ENCODE measurements at places on chromosomes 11 and 22. TPM values are rescaled to one million over a fixed set of nuclear protein-coding genes. Genes with fewer than 3 reads are reported as not detected.

DNA sequence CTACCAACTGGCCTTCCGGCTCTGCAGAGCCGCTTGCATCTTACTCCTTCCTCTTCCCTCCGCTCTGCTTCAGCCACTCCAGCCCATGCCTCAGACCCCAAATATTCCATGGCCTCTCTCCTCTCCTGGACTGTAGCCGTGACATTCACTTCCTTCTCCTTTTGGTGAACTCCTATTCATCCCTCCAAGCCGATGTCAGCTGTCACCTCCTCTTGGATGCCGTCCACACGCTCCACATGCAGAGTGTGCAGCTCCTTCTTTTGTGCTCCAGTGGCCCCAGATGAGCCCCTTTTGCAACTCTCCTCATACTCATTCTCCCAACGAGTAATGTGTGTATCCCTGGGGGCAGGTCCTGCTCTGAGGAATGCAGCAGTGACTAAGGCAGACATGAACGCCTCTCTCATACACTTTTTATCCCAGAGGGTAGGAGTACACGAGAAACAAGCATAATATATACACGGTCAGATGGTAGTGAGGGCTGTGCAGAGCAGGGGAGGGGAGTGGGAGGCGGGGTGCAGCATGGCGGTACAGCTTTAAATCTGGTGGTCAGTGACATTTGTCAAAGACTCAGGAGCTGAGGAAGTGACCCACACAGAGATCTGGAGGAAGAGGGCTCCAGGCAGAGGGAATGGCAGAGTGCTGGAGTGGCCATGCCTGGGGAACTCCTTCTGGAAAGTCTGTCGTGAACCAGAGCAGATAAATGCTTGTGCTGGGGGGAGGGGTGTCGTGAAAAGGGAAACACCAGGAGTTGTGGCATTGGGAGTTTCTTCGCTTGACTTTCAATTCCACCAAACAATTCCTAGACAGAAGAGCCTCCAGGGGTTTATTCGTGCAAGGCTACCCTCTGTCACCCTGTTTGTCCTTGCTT, 83.8 kb upstream of the ATXN10 start:
- peak; percentile 7 for DNase-seq
- no peak overlapping the region for H3K4me3 ChIP-seq
- peak overlapping the region; percentile 0 for H3K27ac ChIP-seq
- H3K27me3 ChIP-seq = peaks cover 5% of the 10 kb centered on the region
- peaks cover 4% of the 10 kb centered on the region for H3K36me3 ChIP-seq
- H3K4me1 ChIP-seq = peaks cover 6% of the 10 kb centered on the region

RAB39A gene
- total RNA-seq = 21.9 TPM

PRRG4 gene
- 0.10 TPM for total RNA-seq

GRCh38 chr22:46581538-46582244, 38.5 kb upstream of the GRAMD4 start:
- DNase-seq = no peak
- peaks cover 24% of the 10 kb centered on the region for H3K4me1 ChIP-seq
- H3K4me3 ChIP-seq = no peak overlapping the region
- H3K27me3 ChIP-seq = peaks cover 16% of the 10 kb centered on the region
- H3K36me3 ChIP-seq = no peaks in the 10 kb centered on the region
- no peak overlapping the region for H3K27ac ChIP-seq

CD3E gene
- not detected for total RNA-seq

DNA sequence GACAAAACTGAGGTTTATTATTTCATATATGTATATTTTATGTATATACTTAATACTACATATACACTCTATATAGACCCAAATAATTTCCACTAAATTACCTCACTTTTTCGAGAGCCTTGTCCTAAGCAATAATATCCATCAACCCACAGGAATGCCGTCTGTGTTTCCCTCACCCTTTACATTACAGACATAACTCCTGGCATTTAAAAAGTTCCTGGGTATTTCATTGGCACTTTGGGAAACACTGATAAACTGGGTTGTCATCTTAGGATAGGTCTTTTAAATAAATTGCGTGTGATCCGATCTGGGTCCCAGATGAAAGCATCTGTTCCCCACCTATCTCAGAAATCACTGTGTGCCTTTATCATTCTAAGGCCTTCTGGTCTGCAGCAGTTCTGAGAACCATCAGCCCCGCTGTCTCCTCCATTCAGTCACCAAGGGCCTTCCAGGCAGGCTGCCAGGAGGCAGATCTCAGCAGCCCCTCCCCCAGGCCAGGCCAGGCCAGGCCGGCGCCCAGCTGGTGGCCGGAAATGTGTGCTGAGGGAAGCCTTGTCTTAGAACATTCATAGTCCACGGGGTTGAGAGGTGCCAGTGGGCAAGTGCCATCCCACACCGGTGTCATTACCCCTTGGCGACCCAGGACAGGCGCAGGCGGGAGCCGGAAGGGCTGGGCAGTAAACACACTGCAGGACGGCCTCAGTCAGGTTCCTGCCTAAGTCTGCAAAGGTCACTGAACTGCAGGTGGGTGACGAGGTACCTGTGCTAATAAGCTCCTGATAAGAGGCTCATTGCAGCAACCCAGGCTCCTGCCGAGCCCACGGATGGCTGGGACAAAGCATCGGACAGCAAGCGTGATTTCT, 3.3 kb downstream of the FGF19 start:
- peak overlapping the region; percentile 94 for H3K27ac ChIP-seq
- DNase-seq = peak; percentile 85
- peaks cover 32% of the 10 kb centered on the region for H3K4me1 ChIP-seq
- H3K4me3 ChIP-seq = peak overlapping the region; percentile 64

CDCA5 gene
- total RNA-seq = 7.7 TPM
